ENCODE measurements at places on chromosomes 13 and 19.

DNA sequence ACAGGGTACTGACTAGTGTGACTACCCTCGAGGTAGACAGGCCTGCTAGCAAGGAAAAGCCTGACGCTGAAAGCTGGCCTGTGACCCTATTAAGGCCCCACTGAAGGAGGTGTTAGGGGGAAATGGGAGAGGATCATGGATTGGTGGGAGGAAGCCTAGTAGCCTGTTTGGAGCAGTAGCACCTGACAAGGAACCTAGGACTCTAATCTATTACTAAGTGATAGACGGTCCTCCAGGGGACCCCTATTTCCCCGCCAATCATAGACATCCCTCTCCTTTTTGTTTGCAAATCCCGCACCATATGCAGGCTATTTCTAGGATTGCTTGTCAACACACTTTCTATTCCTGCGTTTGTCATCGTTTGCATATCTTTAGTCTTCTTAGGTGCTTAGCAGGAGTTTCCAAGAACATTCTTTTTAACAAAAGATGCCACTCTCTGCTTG lies 1338.8 kb upstream of the MIR17HG start:
- no peak for DNase-seq

DNA sequence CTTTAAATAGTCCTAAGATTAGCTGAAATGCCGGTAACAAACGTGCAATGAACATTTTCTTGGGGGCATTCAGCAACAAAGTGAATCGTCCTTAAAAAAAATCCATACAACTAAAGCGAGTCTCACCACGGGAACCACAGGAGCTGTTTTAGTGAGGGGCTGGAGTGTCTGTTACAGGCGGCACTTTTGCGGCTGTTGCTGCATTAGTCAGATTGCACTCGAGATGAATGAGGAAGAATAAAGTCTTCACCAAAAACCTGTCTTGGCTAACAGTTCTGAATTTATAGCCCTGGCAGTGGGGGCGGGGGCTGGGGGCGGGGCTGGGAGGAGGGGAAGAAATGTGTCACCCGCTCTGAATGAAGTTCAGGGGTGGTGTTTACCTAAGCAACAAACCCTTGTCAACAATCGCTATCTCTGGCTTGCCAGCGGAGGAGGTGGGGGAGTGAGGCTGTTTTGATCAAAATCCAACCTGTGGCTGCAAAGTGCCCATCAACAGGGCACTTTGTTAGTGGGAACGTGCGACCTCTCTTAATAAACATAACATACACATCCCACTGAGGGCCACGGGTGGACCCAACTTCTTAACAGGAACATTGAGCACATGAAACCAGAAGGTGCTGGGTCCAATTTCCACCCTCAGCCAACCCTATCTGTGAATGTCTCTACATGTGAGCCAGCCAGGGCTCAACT lies 44.5 kb downstream of the RFX2 start:
- peak; percentile 48 for DNase-seq

GRCh38 chr19:46631481-46631880 lies 4.5 kb downstream of the GNG8 start:
- DNase-seq: no peak

GRCh38 chr13:109818886-109819285 lies 32.5 kb upstream of the IRS2 start:
- DNase-seq: no peak

GRCh38 chr13:26864576-26864975 lies 104.0 kb upstream of the GPR12 start:
- DNase-seq: no peak

DNA sequence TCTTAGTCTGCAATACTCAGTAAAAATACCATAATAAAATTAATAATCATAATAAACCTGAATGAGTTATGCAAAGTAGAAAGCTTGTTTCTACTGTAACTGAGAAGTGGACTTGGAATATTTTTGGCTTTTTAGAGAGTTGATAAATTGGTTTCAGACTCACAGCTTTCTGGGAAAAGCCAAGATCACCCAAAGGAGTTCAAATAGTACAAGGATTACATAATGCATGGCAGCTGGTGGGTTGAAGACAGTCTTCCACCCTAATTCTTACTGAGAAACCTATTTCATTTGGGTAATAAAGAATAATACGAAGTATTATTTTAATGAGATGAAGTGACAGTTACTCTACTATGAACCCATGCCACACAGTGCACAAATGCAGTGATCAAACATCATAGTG lies 139.4 kb upstream of the KLF12 start:
- DNase-seq: no peak

GRCh38 chr19:31352782-31353651 lies 3.8 kb upstream of the TSHZ3 start:
- no peak for DNase-seq

- DNase-seq: no peak
These were observed 81.6 kb downstream of the DPF1 start for GRCh38 chr19:38142176-38143035.

- no peak for DNase-seq
These were observed 11.8 kb upstream of the BTBD2 start for GRCh38 chr19:2027361-2027760.

DNA sequence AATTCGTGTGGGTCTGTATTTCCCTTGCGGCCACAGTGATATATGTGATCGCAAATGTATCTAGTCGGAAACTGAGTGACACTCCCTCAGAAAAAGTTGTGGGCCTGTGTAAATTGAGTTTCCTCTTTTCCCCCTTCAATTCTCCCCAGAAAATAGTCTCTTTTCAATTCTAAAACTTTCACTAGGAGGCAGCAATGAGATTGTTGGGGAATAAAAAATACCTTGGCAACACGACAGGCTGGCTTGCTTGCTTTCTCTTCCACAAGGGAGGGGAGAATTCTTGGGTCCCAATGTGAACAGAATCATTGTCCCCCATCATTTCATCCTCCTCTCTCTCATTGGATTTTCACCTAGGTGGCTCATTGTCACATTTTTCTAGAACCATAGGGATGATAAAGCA lies 3.7 kb upstream of the SOX21 start:
- DNase-seq: no peak

- DNase-seq: no peak
These were observed 628 bp downstream of the BEST2 start for GRCh38 chr19:12752056-12752781.

- DNase-seq: no peak
These were observed 7.3 kb upstream of the MEDAG start for GRCh38 chr13:30898678-30899241.

GRCh38 chr19:39053276-39054090 lies 21.1 kb upstream of the FBXO27 start:
- no peak for DNase-seq

DNA sequence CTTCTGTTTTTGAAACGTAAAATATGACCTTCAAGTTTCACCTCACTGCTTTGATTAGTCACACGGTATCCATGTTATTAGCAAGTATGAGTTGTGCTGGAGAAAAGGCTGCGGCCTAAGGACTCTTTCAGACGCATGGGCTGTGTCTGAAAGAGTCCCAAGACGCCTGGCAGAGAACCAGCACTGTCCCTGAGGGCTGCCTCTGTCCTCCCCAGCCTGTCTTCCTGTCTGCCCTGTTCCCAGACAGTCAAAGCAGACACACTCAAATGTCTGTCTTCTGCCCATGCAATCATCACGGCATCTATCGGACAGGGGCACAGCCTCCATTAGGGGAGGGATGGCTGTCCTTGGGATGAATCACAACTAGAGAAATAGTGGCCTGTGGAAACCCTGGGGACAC lies 65.5 kb downstream of the DPY19L3 start:
- no peak for DNase-seq

GRCh38 chr19:45809643-45810159 lies 5.4 kb downstream of the RSPH6A start:
- no peak for DNase-seq

GRCh38 chr19:38734426-38735256 lies 9.6 kb downstream of the CAPN12 start:
- DNase-seq: peak; percentile 58

- no peak for DNase-seq
These were observed 42.2 kb downstream of the IFT88 start for GRCh38 chr13:20609145-20609544.

DNA sequence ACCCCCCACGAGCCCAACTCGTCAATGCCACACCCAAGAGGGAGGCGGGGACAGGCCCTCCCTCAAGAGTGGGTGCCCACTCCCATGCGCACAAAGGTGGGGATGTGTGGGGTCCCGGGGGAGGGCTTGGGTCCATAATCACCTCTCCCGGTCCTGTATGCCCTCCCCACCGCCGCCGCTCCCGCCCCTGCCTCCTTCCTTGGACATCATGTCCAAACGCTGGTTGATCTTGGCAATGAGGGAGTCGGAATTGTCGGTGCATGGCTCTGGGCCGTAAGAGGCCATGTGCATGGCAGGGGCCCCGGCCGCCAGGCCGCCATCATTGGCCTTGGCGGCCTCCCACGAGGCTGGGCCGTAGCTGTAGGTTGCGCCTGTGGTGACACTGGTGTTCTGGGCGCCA lies 5.9 kb downstream of the AKAP8 start:
- DNase-seq: no peak

DNA sequence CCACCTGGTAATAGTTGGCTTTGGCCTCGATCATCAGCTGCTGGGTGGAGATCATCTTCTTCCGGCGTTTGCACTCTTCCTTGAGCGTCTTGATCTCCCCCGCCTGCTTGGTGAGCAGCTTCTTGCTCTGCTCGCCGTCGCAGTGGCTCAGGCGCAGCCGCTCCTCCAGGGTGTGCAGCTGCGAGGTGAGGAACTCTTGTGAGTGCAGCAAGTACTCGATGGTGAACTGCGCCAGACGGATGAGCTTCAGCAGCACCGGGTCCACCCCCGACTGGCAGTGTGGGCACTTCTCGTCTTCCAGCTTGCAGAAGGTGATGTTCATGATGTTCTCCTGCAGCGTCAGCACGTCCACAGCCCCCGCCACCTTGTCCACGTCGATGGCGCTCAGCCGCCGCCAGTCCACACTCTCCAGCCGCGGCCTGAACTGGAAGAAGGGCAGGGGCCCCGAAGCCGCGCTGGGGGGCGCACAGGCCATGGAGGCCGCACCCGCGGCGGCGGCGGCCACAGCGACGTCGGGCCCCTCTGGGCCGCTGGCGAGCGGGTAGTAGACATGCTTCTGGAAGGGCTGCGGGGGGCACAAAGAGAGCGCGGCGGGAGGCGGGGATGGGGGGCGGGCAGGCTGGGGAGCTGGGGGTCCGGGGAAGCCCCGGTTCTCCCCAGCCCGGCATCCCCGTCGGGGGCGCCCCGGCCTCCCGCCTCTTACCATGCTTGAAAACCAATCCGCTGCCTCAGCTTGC lies 3.0 kb downstream of the DZIP1 start:
- DNase-seq: no peak

DNA sequence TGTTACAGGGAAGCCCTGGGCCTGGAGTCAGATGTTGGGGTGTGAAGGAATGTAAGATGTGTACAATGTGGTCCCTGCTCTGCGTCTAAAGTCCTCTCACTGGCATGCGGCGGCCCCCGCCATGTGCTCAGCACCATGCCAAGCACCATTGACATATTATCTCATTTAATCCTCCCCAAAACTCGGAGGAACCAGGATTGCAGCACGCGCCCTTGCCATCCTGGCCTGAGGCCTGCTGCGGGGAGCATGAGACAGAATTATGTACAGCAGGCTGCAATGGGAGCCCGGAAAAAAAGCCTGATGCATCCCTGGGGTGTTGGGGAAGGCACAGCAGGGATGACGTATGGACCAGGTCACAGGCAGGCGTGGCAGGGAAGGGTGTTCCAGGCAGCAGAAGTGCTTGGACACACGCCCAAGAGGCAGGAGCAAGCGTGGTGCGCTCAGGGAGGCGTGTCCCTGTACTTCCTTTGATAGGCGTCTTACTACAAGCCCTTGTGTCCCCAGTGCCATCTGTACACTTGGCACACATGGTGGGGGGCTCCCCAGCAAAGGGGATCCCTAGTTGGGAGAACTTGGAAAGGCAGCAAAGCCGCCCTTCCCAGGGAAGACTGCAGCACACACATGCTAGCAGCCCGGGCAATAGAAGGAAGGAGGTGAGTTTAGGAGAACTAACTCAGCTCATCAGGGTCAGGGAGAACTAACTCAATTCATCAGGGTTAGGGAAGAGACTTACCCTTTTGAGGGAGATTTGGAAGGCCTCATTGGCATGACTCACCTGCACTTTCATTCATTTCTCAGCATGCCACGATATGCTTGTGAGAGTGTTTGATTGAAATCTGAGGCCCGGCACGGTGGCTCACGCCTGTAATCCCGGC lies 3.4 kb downstream of the EVI5L start:
- DNase-seq: no peak

GRCh38 chr13:76723551-76724232 lies 162.5 kb downstream of the KCTD12 start:
- DNase-seq: no peak

GRCh38 chr13:111577208-111577828 lies 256.9 kb downstream of the TEX29 start:
- DNase-seq: no peak

- DNase-seq: no peak
These were observed 11.0 kb downstream of the SIGLEC11 start for GRCh38 chr19:49949742-49950589.

GRCh38 chr13:100108913-100109507 lies 20.1 kb downstream of the PCCA start:
- DNase-seq: no peak

DNA sequence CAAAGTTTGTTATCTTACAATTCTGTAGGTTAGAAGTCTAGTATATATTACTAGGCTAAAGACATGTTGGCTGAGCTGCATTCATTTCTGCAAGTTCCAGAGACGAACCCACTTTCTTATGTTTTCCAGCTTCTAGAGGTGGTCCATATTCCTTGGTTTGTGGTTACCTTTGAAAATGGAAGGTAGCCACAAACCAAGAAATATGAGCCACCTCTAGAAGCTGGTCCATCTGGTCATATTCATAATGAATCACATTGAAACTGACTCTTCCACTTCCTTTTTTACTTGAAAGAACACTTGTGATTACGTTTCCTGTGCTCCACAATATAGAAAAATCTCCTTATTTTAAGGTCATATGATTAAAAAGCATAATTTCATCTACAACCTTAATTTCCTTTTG lies 943.0 kb upstream of the PCDH9 start:
- DNase-seq: no peak

Data from sciatic nerve (tissue), 2 donors.